ENCODE measurements at places on chromosomes 5 and 9.

- DNase-seq, result no peak
These were observed 128.6 kb upstream of the GRIA1 start for GRCh38 chr5:153361735-153362409.

GRCh38 chr5:72020161-72020983, 86.9 kb upstream of the MAP1B start:
- no peak for DNase-seq

GRCh38 chr5:133707629-133708028, 95.3 kb upstream of the FSTL4 start:
- no peak for DNase-seq

DNA sequence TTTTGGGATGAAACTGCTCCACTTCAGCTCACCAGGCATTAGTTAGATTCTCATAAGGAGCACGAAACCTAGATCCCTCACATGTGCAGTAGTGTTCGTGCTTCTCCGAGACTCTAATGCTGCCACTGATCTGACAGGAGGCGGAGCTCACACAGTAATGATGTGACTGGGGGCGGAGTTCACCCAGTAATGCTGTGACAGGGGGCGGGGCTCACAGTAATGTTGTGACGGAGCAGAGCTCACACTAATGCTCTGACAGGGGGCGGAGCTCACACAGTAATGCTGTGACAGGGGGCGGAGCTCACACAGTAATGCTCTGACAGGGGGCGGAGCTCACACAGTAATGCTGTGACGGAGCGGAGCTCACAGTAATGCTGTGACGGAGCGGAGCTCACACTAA, 27.1 kb upstream of the LRRC14B start:
- DNase-seq, result no peak

GRCh38 chr5:81163651-81164050, 69.5 kb upstream of the CKMT2 start:
- DNase-seq, result no peak

DNA sequence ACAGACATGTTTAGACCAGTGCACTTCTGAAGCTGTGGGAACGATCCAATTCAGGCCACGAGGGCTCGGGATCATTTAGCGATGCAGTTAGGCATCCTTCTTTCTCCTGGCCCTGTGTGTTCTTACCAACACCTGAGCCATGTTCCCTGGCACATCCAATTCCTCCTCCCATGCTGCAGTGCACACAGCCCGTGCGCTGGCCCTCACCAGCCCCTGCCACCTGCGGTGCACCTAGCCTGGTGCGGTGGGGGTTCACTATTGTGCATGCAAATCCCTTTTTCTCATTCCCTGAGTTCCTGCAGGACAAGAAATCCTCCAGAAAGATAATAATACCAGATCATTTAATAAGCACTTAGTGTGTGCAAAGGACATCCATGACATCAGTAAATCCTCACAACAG, 53.5 kb downstream of the NEURL1B start:
- DNase-seq, result no peak

DNA sequence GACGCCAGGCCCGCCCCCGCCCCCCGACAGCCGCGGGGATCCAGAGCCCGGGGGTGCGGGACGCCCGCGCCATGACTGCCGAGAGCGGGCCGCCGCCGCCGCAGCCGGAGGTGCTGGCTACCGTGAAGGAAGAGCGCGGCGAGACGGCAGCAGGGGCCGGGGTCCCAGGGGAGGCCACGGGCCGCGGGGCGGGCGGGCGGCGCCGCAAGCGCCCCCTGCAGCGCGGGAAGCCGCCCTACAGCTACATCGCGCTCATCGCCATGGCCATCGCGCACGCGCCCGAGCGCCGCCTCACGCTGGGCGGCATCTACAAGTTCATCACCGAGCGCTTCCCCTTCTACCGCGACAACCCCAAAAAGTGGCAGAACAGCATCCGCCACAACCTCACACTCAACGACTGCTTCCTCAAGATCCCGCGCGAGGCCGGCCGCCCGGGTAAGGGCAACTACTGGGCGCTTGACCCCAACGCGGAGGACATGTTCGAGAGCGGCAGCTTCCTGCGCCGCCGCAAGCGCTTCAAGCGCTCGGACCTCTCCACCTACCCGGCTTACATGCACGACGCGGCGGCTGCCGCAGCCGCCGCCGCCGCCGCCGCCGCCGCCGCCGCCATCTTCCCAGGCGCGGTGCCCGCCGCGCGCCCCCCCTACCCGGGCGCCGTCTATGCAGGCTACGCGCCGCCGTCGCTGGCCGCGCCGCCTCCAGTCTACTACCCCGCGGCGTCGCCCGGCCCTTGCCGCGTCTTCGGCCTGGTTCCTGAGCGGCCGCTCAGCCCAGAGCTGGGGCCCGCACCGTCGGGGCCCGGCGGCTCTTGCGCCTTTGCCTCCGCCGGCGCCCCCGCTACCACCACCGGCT, 1.0 kb downstream of the FOXE1 start:
- DNase-seq, result no peak

DNA sequence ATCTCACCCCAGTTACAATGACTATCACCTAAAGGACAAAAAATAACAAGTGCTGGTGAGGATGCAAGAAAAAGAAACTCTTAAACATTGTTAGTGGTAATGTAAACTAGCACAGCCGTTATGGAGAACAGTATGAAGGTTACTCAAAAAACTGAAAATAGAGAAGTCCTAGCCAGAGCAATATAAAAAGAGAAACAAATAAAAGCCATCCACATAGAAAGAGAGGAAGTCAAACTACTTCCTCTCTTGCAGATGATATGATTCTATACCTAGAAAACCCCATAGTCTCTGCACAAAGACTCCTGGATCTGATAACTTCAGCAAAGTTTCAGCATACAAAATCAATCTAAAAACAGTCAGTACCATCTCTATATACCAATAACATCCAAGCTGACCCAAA, 221.5 kb upstream of the FAM174A start:
- no peak for DNase-seq

DNA sequence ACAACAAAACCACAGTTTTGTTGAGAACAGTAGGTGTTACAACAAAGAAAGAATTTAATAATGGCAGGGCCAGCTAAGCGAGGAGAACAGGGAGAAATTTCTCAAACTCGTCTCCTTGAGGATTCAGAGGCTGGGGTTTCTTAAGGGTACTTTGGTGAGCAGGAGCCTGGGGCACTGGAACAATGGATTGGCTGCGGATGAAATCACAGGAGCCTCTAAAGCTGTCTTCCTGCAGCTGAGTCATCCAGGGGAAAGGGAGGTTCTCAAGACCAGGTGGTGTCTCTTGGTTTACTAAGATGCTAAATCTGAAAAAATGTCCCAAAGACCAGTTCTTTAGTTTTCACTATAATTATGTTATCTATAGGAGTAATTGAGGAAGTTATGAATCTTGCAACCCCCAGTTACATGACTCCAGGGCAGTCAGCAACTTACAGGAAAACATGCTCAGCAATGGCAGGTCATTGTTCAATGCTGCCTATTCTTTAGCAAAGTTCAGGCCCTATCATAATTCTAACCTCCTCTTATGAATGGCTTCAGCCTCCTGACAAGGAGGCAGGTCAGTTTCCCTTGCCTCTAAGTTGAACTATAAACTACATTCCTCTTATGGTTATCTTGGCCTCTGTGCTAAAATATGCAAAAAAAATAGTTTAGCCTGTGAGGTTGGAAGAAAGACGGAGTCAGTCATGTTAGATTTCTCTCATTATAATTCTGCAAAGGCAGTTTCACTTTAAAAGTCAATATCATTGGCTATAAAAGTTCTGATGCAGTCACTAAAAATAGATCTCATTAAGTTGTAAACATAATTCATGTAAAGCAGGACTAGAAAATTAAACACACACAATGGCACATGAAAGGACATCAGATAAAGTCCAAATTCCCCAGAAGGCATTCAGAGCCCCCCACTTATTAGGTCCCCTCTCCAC, 63.3 kb upstream of the CKS2 start:
- no peak for DNase-seq

- no peak for DNase-seq
These were observed 12.9 kb downstream of the PRRC2B start for GRCh38 chr9:131406563-131407436.

GRCh38 chr9:18604767-18605730, 131.1 kb downstream of the ADAMTSL1 start:
- DNase-seq, result no peak

GRCh38 chr5:135019314-135019713, 14.7 kb downstream of the PITX1 start:
- DNase-seq, result no peak

GRCh38 chr9:122265149-122265915, 650 bp downstream of the MRRF start:
- DNase-seq, result peak; percentile 11

- no peak for DNase-seq
These were observed 26.3 kb downstream of the ARSB start for GRCh38 chr5:78958672-78959445.

GRCh38 chr9:70262948-70263347, 4.2 kb downstream of the SMC5 start:
- no peak for DNase-seq

- no peak for DNase-seq
These were observed 140.7 kb downstream of the MTX3 start for GRCh38 chr5:79850316-79850822.

DNA sequence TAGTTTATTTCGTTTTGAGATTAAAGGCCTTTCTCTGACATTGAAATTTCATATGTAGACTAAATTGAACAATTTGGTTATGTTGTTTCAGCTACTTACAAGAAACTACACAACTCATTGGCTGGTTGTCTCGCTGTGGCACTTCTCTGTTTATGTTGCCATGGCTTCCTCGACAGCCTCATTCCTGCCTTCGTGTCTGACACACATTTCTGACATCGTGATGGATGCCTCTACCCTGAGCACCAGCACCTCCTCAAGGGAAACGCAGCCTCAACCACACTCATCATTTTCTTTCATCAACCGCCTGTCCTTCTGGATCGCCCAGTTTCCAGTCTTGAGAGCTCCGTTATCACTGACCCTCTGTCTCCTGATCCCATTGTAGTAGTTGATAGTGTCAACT, 562.8 kb downstream of the PDE4D start:
- no peak for DNase-seq

DNA sequence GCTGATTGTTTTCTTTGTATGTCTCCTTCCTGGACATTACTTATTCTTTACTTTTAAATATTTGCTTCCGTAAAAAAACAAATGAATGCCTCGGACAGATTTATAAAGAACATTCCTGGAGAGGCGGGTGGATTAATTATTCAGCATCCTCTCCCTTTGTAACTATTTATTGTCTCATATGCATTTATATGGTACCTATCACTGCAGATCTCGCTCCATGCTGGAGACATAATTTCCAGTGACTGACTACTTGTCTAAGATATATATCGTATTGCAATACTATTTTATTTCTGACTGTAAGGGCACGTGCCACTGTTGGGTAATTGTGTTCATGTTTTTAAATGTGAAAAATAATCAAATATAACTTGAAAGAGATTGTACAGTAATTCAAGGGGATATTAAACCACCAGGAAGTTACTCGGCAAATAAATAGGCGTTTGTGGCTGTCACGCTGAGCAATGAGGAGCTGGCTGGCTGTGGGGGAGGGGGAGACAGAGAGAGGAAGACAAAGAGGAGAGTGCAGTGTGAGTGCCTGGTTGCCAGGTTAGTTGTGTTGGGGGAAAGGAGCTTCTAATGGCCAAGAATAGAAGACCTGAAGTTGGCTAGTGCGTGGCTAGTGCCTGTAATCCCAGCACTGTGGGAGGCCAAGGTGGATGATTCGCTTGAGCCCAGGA, 131.8 kb upstream of the GABRP start:
- DNase-seq, result no peak

DNA sequence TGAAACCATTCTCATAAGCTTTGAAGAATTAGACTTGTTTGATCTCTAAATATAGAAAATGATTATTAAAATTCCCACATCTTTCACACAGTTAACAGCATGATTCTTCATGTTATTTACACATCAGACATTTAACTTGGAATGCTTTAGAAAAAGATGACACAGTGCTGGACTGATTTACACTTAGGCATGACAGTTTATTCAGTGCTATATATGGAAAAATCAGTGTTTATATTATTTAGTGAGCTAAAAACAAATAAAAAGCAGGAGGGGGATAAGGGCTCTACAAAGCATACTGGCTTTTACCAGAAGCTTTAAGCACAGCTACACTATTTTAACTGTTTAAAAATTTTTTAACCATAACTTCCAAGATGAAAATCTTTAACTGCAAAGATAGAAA, 30.0 kb downstream of the CDC37L1 start:
- DNase-seq, result no peak

DNA sequence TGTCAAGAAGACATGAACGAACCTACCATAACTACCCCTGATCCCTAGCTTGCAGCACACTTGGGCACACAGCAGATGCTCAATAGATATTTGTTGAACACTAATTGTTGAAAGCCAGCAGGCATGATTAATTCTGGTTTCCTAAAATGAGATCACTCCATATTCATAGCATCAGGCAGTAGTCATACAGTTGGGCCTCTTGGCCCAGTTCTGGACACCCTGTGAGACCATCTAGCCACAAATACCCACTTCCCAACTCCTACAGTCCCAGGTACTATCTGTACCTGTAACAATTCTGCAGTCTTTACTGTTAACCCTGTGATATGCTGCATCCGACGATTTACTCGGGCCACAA, 24.2 kb downstream of the P4HA2 start:
- DNase-seq, result no peak

- no peak for DNase-seq
These were observed 186.4 kb downstream of the CAAP1 start for GRCh38 chr9:26706223-26706622.

- no peak for DNase-seq
These were observed 99.3 kb upstream of the ERCC6L2 start for GRCh38 chr9:95776176-95776575.

DNA sequence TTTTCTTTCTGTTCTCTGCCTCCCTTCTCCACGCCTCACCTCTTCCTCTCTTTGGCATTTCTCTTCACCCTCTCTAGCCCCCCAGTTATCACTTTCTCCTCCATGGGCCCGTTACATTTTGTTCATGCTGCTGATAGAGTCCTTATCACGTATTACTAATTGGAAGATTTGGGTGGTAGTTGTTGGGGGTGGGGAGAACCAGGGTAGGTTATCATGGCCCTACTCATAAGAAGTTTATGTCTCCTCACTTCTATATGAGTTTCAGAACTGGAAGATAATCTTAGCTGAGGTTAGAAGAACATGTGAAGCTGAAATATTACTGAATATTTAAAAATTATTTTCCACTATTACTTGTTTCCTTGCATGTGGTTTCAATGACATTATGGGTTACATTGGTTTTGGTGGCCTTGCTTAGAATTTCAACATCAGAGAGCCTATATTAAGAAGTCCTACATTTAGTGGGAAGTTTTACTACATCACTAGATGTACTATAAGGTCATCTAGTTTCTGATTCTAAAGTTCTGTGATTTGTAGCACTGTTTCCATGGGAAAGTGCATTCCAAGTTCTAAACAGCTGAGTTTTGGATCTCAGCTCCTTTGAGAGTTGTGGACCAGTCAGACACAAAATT, 36.8 kb downstream of the PIP5K1B start:
- no peak for DNase-seq

GRCh38 chr5:80094236-80094738, 59.1 kb downstream of the THBS4 start:
- no peak for DNase-seq

- no peak for DNase-seq
These were observed 616.3 kb downstream of the SLCO4C1 start for GRCh38 chr5:101679816-101680215.

DNA sequence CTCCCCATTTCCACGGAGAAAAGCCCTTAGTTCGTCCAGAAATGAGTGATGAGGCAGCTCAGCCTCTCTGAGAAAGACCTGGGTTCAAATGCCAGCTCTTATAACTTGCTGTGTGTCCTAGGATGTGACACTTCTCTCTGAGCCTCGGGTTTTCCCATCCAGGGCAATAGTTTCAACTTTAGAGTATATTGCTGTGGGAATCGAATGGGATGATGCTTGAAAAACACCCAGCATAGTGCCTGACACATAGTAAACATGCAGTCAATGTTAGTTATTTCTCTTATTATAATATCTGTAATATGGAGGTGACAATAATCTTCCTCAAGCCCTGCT, 430 bp upstream of the MAPKAP1 start:
- no peak for DNase-seq
